ENCODE measurements at places on chromosomes 7 and 10.

DNA sequence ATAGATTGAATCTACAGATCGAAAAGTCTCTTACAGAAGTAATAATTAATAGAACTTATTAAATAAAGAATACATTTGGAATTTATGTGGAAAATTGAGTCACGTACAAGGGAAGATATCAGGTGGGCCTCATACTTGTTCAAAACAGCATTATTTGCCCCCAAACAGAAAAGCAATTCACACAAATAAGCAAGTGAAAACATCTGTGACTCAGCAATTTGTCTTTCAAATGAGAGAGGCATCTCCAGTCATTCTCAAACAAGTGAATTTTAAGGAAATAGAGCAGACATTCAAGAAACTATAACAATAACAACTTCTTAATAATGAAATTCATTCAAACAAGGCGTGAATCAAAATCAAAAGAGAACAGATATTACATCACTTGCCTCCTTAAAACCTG is 50.1 kb downstream of the SEMA3A start:
- DNase-seq: no peak

DNA sequence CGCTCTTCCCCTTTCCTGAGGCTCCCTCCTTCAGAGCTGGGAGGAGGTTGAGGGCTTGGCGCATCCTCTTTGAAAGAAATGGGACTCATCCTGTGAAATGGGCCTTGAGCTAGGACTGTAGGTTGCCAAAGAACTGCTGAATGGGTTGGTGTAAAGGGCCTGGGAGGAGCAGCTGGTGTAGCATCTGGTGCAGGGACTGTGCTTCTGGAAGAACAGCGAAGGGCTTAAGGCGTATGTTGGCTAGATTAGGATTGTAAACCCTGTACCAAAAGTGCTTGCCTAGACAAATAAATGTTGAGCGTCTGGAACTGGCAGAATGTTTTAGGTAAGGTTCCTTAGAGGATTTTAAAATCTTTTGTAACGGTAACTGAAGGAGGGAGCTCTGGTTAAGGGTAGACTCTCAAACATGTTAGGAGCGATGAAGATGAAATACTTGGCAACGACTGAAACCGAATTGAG is 563 bp downstream of the STAM start:
- peak; percentile 73 for DNase-seq

- no peak for DNase-seq
Measured at GRCh38 chr7:12328888-12329770, 74.5 kb downstream of the VWDE start.

DNA sequence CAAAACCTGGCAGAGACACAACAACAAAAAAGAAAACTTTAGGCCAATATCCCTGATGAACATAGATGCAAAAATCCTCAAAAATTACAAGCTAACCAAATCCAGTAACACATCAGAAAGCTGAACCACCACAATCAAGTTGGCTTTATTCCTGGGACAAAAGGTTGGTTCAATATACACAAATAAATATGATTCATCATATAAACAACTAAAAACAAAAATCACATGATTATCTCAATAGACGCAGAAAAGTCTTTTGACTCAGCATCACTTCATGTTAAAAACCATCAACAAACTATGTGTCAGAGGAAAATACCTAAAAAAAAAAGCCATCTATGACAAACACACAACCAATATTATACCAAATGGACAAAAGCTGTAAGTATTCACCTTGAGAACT is 283.5 kb downstream of the THSD7A start:
- DNase-seq: no peak

DNA sequence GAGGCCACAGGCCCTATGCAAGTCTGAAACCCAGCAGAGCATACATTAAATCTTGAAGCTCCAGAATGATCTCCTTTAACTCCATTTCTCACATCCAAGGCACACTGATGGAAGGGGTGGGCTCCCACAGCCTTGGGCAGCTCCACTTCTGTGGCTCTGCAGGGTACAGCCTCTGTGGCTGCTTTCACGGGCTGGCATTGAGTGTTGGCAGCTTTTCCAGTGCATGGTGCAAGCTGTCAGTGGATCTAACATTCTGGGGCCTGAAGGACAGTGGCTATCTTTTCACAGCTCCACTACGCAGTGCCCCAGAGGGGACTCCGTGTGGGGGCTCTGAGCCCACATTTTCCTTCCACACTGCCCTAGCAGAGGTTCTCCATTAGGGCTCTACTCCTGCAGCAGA is 265.7 kb upstream of the MAGI2 start:
- DNase-seq: no peak

GRCh38 chr7:5183155-5183554 is 6.9 kb upstream of the WIPI2 start:
- peak; percentile 73 for DNase-seq

GRCh38 chr10:16545116-16545736 is 23.5 kb upstream of the C1QL3 start:
- DNase-seq: peak; percentile 23

DNA sequence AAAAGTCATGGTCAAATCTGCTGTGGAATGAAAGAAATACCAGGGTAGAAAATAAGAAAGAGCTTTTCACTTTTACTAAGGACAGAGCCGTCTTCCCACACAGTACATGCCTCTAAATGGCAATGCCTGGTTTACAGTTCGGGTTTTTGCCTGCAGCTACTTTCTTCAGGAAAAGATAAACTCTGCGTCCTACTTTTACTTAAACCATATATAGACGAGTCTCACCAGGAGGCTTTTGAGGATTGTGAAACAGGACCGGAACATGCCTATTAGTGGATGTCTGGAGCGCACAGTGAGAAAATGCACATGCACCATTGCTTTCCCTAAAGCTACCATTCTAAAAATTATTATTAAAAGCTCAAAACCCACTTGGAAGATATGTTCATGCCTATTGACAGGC is 70.5 kb downstream of the KLF6 start:
- no peak for DNase-seq

- peak; percentile 63 for DNase-seq
Measured at GRCh38 chr7:47153058-47153457, 428.9 kb downstream of the TNS3 start.

GRCh38 chr10:88802523-88803285 is at the start of gene LIPM:
TSS of gene LIPM (plus strand) at chr10:88802730. CDS start at chr10:88802897, 167 bp downstream.
- no peak for DNase-seq

GRCh38 chr7:16348251-16348650 is 73.1 kb downstream of the CRPPA start:
- peak; percentile 54 for DNase-seq

GRCh38 chr7:104922182-104923009 is 91.6 kb upstream of the KMT2E start:
- no peak for DNase-seq

GRCh38 chr7:47887016-47887640 is 61.1 kb downstream of the PKD1L1 start:
- DNase-seq: no peak

DNA sequence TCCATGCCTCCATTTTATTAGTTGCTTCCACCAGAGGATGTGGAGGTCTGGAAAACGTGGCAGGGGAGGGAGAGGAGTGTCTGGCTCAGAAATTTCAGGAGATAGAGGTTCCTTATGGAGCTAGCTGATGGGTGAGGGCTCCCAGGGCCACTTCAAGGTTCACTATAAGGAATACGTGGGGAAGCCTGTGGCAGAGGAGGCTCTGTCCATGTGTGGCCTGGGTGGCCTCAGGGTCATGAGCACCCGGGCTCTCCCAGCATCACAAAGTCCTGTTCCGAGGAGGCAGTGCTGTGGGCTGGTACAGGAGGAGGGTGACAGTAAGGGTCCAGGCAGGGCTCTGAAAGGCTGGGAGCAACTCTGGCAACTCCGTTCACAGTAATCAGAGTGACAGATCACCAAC is 24.6 kb downstream of the ARHGAP22 start:
- no peak for DNase-seq

DNA sequence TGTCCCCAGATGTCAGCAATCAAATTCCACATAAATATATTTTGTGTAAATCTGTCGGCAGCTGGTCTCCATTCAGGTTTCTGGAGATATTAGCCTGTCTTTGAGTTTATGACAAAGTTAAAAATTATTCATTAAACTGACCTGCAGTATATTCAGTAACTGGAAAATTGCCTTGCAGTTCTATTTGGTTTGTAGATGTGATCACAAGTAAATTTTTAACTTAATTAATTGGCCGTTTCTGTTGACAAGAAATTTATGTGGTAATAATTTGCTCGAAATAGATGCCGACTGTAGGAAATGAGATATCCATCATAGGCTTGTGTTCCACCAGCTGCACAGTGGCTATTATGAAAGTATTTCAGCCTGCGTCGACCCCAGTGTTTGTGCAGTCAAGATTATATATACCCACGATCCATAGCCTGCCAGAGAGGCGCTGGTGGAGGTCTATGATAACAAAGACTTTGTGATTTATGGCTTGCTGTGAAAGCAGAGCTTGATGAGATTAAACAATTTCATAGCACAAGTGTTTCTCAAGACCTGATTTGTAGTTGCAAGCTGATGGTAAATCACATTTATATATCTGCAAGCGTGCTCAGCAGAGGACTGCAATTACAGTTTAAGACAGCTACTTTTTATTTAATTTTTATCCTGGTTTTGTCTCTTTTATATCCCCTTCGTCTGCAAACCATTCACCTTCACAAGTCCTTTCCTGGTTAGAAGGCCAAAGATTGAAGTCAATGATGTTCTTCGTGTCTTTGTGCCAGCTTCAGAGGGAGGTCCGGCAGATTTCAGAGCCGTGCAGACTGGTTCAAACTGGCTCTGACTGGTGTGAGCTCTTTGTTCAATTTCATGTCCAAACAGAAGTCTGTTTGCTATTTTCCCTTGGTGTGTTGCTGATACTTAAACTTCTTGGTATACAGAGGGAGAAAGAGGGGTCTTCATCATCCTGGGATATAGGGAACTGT is 850.9 kb downstream of the LRMDA start:
- no peak for DNase-seq

DNA sequence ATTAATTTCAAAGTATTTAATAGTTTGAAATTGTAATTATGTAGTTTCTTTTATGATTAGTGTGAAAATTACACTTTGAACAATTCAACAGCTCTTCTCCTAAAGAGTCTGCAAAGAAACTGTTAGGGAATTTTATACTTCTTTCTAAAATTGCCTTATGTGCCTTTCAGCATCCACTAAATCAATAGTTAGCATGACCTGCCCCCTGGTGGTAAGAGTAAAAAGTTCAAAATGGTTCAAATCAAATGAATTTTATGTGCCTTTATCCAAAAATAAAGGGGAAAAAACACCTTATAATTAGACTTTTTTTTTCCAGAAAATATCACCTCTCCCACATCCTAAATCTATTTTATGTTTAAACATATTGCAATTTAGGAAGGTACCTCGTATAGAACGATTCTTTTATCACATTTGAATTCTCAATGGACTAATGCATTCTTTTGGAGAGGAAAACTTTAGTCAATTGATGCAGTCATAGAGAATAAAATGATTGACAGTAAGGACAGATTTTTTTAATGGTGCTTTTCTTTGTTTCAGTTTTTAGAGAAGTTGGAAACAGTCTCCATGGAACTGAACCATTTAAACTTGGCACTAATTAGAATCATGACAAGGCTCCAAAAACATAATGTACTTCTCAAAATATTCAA is 163.7 kb downstream of the SEMA3D start:
- DNase-seq: peak; percentile 64

DNA sequence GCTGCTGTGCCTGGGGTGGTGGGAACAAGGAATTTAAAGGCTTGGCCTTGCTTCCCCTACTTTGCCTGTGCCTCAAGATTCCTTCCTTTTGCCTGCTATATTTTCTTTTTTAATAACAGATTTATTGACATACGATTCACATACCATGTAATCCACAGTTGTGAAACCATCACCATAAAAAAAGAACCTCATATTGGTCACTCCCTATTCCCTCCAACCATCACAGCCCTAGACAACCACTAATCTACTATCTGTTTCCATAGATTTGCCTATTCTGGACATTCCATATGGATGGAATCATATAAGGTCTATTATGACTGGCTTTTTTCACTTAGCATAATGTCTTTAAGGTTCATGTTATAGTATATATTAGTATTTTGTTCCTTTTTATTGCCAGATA is 59.3 kb upstream of the TRIM8 start:
- no peak for DNase-seq

GRCh38 chr10:73875139-73875475 is 752 bp upstream of the CAMK2G start:
- no peak for DNase-seq

DNA sequence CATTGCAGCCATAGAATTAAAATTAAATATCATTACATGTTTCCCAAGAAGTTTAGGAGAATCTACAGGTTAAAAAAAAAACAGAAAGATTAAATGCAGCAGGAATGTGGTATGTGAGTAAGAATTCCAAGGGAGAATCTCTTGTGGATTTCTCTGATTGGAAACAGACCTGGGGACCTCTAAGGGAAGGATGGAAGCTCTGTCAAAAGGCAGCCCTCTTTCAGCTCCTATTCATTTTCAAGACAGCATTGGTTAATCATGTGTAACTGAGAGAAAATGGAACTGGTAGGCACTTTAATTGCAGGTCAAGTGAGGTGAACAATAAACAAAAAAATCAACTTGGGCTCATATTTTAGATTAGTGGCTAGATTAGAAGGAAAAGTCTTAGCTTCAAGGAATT is 81.4 kb upstream of the MTPN start:
- DNase-seq: no peak

DNA sequence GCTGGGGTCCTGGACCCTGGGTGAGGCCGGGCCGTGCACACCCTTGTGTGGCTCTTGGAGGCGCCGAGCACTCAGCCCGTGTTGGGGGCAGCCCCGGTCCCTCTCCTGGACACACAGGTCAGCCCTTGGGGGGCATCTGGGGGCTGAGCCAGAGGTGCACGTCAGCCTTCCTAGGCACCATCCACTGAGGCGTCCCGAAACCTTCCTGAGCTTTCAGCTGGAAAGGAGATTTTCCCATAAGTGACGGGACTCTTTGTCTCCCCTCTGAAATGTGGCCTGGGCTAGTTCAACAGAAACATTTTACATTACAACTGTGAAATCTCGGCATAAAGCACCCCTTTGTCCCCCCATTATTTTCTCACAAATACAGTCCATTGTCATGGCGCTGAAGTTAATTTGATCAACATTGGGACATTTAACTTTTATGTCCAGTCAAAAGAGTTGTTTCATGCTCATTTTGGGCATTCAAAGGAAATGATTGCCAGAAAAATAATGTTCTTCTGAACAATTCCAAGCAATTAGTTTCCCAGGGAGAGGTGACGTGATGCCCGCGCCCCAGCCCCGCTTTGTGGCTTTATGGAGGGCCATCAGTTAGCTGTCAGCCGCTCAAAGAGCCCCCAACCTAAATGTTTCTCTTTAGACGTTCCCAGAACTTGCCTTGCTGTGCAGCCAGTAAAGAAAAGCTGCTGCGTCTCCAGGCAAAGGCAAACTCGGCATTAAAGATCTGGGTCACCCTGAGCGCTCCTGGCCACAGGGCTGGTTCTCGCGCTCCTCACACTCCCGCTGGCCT is 70.8 kb downstream of the NKX6-2 start:
- no peak for DNase-seq

- DNase-seq: no peak
Measured at GRCh38 chr10:77869626-77870420, 56.7 kb downstream of the DLG5 start.

GRCh38 chr7:48786951-48787350 is 137.4 kb upstream of the CDC14C start:
- no peak for DNase-seq

DNA sequence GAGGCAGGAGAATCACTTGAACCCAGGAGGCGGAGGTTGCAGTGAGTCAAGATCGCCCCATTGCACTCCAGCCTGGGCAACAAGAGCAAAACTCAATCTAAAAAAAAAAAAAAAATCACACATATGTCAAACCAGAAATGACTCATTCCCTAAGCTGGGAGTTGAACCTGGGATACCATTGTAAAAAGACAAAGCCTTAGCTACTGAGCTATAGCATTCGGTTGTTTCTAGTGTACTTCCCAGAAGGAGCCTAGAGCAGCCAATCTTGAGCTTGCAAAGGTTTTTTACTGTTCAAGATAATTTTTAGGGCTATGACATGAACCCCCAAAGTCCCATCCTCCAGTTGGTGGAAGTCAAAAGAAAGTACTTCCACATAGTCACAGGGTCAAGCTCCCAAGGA is 87.9 kb downstream of the ZNF467 start:
- no peak for DNase-seq
